ENCODE measurements at places on chromosomes 11 and 22.

DNA sequence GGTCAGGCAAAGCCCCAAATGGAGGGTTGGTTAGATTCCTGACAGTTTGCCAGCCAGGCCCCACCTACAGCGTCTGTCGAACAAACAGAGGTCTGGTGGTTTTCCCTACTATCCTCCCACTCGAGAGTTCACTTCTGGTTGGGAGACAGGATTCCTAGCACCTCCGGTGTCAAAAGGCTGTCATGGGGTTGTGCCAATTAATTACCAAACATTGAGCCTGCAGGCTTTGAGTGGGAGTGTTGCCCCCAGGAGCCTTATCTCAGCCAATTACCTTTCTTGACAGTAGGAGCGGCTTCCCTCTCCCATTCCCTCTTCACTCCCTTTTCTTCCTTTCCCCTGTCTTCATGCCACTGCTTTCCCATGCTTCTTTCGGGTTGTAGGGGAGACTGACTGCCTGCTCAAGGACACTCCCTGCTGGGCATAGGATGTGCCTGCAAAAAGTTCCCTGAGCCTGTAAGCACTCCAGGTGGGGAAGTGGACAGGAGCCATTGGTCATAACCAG lies 4.7 kb upstream of the TTC36 start:
- DNase-seq, result no peak

DNA sequence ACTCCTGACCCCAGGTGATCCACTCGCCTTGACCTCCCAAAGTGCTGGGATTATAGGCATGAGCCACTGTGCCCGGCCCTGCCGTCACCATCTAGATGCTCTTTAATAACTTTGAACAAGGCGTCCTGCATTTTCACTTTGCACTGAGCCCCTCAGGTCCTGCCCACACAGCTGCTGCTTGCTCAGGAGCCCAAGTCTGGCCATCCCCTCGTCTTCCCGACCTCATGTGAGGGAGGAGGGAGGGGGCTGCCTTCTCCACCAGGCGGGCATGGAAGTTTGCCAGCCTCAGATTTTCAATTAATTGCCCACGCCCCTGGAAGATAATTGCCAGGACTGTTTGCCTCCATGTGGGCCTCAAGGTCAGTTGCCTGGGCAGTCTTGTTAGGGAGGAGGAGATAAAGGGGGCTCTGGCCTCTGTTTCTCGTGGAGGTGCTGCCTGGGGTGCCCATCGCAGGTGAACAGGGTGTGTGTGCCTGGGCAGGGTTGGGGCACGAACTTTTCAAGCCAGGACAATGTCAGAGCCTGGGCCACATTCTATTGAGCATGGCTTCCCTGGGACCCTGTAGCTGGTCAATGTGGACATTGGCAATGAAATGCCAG lies 27.9 kb upstream of the MYEOV start:
- no peak for DNase-seq

GRCh38 chr22:30668386-30668710 lies 673 bp upstream of the DUSP18 start:
- no peak for DNase-seq

DNA sequence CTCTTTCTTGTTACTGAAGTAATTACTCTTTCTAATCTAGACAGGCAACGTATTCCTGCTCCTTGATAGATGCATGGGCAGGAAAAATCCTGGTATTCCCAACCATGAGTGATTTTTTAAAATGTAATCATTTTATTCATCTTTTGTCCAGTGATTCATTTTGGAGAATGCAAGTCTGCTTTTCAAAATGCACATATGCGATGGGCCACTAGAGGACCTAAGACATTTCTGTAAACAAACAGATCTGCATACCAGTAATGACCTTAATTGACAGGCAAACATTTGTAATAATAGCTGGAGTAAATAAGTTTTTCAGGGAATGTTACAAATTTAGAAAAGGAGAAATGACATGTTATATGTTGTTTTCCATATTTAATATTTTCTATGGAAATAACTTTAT lies 1167.6 kb downstream of the JRKL start:
- DNase-seq, result peak; percentile 1

DNA sequence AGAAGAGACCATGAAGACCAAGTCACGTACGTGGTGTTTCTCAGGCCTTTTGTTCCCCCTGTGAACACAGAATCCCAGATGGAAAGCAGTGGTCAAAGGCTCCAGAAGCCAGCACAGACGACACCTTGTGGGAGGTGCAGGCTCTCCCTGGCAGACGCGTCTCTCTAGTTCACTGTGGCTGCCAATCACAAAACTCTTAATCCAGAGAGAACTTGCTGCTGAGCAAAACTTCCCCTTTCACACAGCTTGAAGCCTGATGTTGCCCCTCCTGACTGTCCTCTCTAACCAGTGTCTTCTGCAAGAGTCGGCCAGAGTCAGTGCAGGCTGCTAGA lies 67.1 kb downstream of the PIWIL3 start:
- DNase-seq, result no peak

- DNase-seq, result no peak
Observed at GRCh38 chr11:83371489-83371888, 85.3 kb upstream of the CCDC90B start.

DNA sequence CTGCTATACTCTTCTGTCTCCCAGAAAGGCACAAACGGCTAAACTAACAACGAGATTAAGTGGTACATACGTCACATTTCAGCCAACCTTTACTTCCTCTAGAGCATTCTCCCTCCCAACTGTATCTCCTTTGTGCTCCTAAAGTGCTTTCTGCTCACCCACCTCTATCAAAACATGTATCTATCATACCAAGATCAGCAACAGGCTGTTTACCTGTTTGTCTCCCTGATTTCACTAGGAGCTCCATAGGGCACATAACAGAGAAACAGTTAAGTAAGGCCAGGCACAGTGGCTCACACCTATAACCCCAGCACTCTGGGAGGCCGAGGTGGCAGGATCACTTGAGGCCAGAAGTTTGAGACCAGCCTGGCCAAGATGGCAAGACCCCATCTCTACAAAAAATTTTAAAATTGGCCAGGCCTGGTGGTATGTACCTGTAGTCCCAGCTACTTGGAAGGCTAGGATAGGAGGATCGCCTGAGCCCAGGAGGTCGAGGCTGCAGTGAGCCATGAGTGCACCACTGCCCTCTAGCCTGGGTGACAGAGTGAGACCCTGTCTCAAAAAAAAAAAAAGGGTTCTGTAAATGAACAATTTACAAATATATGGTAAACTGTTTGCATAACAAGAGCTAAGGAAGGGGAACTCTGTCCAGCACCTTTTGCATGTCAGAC lies 2.8 kb downstream of the NDUFC2 start:
- no peak for DNase-seq

GRCh38 chr22:35330258-35330861 lies 30.7 kb downstream of the TOM1 start:
- DNase-seq, result no peak

DNA sequence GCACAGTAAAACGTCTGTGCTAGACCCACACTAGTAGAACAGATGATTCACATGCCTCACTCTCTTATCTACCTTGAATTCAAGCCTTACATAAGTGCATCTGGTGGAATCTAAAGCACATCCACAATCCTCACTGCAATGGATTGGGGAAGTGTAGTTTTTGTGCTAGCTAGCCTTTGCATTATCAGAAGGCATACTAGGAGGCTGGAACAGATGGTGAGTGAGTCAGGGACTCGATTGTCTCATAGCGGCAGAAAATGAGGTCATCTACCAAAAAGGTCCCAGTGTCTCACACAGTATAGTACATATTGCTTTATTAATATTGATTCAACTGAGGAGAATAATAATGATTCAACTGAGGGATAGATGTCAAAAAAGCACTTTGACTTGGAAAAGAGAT lies 9.3 kb downstream of the MSANTD4 start:
- DNase-seq, result no peak

DNA sequence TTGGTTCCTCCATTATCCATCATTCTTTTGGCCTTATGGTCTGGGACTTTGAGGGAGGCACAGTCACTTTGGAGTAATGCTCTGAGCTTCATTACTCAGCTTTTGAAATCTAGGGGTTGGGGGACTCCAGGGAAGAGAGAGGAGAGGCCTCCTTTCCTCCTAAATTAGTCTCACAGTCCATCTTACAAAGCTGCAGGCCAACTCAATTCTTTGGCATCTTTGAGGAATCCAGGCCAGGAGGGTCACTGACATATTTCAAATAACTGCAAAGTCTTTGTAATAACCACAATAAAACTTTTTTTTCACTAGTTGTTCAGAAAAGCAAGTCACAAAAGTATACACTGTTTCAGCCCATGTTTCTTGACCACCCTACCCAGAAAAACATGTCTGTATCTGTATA lies 73.3 kb upstream of the FAR1 start:
- DNase-seq, result no peak

GRCh38 chr22:47901911-47902310 lies 1139.5 kb downstream of the TBC1D22A start:
- no peak for DNase-seq

GRCh38 chr11:122494221-122494620 lies 161.3 kb upstream of the UBASH3B start:
- DNase-seq, result no peak

DNA sequence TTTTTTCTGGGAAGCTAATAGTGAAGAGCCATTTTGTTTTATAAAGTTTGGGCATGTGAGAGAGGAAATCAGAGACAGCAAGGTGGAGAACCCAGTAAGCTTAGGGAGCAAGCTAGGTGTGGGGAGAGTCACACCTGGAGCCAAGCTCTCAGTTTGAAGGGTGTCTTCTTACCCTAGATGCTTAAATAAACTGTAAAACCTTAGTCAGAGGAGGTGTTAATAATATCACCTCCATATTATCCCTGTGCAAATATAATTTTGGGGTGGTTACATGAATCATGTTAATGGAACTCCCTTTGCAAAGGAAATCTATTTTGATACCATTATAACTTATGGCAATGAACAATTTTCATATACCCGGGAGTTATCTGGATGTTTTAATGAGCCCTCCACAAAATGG lies 246.2 kb upstream of the PLET1 start:
- no peak for DNase-seq

GRCh38 chr11:134585666-134586610 lies 173.9 kb upstream of the B3GAT1 start:
- DNase-seq, result no peak

DNA sequence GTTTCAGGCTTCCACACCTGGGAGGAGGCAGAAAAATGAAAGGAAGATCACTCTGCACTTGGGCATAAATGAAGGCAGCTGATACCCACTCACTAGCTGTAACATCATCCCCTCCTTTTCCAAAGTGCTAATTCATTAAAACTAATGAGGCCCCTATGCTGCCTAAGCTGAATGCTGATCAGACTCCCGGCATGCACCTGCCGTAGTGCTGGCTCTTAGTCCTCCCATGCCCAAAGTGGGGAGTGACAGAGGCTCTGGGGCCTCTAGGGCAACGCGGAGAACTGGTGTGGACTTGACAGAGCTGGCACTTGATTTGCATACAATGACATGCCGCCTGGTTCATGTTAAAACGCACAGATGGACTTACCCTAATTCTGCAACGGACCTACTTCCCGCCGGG lies 96.5 kb upstream of the NCAM1 start:
- no peak for DNase-seq

- DNase-seq, result no peak
Observed at GRCh38 chr22:23264610-23265367, 84.5 kb downstream of the BCR start.

- DNase-seq, result no peak
Observed at GRCh38 chr22:38881464-38881871, 9.5 kb upstream of the CBX6 start.

DNA sequence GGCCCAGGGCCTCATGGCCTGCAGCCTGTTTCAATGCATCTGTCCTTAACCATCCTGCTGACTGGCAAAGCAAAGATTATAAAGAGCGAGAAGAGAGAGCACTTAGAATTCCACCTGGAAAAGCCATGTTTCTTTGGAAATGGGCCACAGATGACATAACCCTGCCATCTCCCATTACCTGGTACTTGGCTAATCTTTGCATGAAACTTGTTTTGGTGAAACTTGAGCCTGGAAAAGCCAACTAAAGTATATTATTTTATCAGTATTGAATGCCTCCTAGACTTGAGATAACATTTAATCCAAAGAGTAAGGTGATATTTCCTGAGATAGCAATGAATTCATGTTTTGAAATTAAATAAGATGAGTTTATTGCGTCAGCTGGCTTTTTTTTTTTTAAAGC lies 72.6 kb downstream of the NAV2 start:
- DNase-seq, result no peak

DNA sequence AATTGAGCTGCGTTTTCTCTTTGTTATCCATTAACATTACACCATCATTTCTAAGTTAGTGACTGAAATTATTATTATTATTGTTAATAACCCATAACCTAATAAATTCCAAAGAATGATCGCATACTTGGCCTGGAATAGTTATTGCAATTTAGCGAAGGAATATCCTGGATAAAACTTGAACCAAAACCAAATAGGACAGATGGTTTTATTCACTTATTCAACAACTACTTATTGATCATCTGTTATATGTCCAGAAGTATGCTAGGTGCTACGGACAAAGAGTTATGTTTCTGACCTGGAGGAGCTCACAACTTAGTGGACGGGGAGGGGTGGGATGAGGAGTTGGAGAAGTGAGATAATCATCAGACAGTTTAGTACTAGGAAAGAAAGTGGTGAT lies 44.8 kb upstream of the ARHGAP20 start:
- DNase-seq, result no peak

DNA sequence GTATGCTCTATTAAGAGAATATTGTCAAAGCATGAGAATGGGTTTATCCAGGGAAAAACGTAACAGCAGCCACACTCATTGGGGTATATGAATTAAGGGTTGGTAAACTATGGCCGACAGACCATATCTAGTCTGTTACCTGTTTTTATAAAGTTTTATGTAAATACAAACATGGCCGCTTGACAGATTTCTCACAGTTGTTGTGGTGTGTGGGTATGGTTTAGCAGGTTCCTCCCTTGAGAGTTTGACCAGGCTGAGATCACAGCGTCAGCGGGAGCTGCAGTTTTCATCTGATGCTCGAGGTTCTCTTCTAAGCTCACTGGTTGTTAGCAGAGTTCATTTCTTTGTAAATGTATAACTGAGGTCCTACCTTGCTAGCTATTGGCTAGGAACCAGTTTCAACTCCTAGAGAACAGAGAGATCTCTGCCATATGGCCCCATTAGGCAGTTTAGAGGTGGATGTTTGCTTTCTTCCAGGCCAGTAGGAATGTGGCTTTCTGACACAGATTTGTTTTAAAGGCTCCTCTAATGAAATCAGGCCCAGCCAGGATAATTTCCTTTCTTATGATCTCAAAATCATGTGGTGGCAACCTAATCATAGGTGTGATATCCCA lies 45.5 kb upstream of the GRIK4 start:
- DNase-seq, result no peak

DNA sequence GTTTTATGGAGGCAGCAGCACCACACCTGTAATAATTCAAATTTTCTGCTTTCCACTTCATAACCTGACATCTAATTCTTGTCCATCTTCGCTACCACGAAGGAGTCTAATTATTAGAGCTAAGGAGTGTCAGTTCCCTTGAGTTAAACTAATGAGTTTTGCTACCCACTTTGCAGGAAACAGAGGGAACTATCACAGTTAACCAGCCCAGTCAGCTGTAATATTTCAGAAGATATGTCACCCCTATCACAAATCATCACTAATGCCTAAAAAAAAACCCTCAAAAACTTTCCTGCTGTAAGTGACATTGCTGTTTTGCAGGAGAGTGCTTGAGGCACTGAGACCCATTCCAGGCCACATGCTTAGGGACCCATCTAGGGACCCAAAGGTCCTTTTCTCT lies 8.4 kb downstream of the TECTA start:
- DNase-seq, result no peak
